ENCODE measurements at places on chromosomes 5 and 9.

DNA sequence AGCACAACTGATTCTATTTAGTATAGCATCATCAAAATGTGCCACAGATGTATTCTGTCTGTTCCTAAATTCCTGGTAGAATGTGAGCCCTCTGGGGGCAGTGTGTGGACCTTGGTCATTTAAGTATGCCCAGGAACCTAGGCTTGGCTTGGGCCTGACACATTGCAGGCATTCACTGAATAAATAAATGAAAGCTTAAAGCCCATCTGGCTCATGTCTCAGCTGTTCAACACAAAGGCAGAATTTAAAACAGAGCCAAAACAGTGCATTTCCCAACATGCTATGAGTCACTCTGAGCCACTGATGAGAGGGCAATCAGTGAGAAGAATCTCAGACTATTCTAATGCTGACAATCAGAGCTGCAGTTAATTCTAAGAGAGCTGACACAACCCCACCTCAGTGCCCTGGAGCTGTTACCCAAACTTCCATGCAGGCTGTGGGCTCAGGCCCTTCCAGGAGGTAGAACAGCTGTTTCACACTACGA is 8.1 kb downstream of the FAM193B start:
- peak; percentile 98 for DNase-seq

DNA sequence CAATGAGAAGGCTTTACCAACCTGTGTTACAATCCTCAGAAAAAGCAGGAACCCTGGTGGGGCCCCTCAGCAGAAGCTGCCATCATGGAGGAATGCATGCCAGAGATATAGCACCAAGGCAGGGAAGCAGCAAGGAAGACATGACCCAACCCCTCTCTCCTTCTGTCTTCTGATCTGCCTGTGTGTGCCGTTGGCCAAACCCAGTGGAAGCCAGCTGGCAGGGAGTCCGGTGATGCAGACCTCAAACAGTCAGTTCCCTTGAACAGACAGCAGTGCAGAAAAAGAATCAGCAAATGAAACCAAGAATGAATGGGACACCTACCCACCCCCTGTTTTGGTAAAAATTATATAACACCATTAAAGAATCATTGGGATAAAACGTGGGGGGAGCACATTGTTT is 234.2 kb downstream of the ZNF608 start:
- DNase-seq, result no peak

DNA sequence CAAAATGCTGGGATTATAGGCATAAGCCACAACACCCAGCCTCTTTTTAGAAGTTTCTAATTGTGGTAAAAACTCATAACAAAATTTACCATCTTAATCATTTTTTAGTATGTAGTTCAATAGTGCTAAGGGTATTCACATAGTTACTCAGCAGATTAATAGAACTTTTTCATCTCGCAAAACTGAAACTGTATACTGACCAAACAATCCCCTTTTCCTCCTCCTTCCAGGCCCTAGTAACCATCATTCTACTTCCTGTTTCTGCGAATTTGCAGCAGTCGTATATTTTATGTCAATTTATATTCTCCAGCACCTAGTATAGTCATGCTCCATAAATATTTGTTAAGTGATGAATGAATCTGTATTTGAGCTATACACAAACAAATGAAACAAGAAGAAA is 86.3 kb upstream of the ERBIN start:
- no peak for DNase-seq

DNA sequence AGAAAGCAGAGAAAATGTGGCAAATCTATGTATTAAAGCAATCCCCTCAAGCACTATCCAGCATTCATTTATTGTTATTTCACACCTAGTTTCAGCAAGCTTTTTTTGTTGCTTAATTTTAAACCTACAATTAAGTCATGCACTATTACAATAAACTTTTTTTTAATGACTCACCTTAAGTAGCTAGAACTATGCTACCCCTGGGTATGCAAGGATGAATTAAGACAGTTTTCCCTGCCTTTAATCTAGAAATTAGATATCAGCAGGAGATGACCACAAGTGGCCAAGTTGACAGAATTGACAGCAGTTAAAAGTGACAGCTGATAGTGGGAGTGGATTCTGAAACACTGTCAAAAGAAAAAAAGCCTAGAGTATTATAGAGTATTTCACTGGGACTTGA is 20.0 kb downstream of the ITGA1 start:
- no peak for DNase-seq

GRCh38 chr9:92716557-92716956 is 46.6 kb upstream of the IPPK start:
- peak; percentile 29 for DNase-seq

DNA sequence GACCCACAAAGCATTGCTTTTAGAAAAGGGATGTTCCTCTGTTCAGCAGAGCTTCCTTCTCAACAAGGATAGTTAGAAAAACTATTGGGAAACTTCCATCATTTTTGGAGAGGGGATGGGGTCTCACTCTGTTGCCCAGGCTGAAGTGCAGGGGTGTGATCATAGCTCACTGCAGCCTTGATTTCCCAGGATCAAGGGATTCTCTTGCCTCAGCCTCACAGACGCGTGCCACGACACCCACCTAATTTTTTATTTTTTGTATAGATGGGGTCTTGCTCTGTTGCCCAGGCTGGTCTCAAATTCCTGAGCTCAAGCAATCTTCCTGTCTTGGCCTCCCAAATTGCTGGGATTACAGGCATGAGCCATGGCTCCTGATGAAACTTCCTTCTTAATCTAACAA is 34.8 kb downstream of the PHAX start:
- DNase-seq, result no peak

- no peak for DNase-seq
Observed at GRCh38 chr5:173378727-173379126, 50.5 kb upstream of the STC2 start.

DNA sequence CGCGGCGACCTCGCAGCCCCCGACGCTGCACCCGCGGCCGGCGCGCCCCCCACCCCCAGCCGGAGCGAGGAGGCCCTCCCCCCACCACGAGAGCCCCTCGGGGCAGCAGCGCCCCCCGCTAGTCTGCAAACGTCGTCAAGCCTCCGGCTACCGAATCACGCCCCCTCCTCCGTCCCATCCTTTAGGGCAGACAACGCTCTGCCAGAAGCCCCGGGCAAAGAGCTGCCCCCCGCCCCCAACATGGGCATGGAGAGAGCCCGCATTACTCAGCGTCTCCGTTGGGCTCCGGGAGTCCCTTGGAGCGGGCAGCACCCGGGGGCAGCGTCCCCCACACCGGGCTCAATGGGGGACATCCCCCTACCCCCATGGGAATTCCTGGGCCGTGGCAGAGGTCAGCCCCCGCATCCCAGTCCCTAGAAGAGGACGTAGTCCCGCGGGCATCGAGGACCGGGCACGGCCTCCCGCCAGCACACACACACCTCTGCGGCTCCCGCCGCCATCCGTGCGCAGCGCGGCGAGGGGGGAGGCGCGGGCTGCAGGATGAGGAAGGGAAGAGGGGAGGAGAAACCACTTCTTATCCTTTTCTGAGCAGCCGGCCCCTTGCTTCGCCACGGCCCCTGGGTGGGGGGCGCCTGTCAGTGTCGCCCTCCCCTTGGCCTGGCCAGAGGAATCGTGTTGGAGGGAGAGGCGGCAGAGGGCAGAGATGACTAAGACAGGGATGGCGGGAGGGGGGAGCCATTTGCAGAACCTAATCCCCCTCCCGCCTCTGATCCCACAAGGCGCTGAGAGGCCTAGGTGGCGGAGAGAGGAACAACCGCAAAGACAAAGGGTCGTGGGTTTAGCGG is 750 bp downstream of the DNM1 start:
- DNase-seq, result peak; percentile 52

- no peak for DNase-seq
Observed at GRCh38 chr9:6237267-6237666, 21.7 kb downstream of the IL33 start.

GRCh38 chr5:25649628-25650265 is 1005.0 kb upstream of the CDH10 start:
- peak; percentile 6 for DNase-seq

DNA sequence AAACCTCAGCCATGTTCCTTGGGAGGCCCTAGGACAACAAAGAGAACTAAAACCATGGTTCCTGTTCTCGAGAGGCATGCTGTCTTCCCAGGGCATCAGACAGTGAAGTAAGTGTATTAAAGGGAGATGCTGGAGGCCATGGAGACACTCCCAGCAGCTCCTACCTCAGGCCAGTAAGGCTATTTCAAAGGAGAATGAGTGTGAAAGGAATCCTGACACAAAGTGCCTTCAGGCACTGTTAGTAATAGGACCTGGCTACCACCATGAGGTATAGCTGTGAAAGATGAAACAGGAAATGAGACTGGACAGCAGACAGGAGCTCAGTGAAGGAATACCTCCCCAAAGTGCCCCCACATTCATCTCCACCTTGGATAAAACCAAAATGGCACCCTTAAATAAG is 71.0 kb downstream of the FANCC start:
- DNase-seq, result no peak

DNA sequence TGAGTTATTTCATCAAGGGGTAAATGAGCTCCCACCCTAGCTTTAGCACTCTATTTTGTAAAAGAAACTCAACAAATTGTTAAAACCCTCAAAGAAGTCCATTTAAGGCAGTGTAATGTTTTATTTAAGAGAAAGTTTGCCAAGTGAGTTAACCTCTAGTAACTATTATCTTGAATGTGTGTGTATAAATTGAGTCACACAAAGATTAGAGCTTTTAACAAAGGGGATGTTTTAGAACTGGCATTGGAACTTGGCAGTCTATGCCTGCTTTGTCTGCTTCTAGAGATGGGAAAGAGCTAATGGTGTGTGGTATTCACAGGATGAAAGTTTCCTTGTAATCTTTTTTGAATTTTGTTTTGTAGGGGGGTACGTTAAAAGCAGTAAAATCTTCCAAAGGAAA is 33.2 kb downstream of the KDM3B start:
- DNase-seq, result no peak

GRCh38 chr9:31542384-31543055 is 841.9 kb upstream of the ACO1 start:
- DNase-seq, result peak; percentile 15

DNA sequence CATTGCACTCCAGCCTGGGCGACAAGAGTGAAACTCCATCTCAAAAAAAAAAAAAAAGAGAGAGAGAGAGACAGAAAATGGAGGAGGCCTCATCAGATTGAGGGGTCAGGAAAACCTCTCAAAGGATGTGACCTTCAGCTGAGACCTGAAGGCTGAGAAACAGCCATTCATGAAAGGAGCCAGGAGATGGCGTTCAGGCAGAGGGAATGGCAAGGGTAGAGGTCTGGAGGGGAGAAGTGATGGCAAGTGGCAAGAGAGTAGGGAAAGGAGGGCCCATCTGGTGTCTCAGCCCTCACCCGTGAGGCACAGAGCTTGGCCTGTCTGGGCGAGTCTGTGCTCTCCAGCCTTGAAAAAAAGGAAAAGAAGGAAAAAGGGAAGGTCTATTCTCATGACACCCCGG is 17.0 kb downstream of the CAMK2A start:
- peak; percentile 61 for DNase-seq

DNA sequence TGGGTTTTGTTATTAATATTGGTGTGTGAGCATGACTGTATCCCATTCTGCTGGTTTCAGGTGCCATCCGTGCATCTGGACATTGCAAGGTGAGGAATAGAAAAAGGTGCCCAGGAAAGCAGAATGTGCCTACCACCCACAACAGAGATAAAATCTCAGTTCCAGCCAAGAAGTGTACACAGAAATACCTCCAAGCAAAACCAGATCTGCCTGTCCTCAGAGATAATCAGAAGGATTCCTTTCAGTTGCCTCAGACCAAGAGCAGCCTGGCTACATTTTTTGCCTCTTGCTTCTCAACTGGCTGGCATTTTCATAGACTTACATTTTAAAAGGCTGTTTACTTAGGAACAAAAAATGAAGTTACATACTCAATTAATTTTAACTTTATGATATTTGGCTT is 12.1 kb upstream of the ABLIM3 start:
- DNase-seq, result no peak

DNA sequence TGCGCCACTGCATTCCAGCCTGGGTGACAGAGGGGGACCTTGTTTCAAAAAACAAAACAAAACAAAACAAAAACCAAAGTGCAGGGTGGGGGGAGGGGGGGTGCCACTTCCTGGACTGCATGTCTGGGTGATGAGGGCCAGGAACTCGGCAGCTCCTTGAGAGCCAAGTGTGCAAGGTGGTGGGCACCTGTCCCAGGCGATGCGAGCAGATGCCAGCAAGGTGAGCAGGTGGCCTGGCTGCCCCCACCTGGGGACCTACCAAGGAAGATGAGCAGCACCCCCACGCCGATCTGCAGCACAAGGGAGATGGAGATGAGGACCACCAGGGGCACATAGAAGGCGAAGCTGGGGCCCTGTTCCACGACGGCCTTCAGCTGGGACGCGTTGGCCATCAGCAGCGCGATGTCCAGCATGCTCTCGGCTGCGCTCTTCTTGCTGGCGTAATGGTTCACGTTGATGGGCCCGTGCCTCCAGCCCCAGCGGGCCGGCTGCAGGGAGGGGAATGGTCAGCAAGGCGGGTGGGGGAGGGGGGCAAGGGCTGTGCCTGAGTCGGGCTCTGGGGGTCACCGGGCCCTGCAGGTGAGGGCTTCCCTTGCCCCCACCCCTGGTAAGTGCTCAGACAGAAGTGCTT is 7.8 kb downstream of the NINJ1 start:
- no peak for DNase-seq

- no peak for DNase-seq
Observed at GRCh38 chr5:6950250-6950649, 237.0 kb downstream of the TENT4A start.

- peak; percentile 29 for DNase-seq
Observed at GRCh38 chr5:155833287-155833686, 493.7 kb upstream of the SGCD start.

DNA sequence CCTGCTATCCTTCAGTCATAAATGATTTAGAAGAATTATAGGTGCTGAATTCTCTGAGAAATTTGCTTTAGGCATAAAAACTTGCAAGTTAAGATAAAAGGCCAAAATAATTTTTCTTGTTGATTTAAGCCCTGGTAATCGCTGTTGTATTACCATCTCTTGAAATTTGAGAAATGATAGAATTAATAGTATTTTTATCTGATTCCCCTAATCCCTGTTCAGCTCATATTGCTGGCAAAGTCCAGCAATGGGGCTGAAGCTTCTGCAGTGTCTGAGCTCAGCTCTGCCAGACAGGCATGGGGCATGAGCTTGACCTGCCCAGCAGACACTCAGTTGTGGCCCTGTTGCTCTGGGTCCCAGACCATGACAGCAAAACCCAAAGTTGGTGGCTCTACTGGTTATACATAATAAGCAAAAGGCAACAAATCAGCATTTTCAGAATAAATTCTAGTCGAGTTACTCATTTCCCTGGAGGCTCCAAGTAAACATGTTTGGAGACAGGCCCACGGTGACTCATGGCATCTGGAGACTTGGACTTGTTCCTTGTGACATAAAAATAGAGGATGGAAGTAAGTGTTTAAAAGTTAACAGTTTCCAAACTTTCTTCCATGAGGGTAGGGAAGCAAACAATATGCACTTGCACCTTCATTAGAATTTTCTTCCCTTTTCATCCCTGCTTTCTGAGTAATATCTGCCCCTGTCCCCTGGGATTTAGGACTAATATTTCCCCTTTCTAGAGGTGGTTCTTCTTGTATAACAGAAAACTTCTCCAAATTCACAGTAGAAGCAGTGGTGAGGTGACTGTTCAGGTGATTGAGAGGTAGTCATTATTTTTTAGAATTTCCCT is 60.2 kb upstream of the SLC2A8 start:
- peak; percentile 97 for DNase-seq

DNA sequence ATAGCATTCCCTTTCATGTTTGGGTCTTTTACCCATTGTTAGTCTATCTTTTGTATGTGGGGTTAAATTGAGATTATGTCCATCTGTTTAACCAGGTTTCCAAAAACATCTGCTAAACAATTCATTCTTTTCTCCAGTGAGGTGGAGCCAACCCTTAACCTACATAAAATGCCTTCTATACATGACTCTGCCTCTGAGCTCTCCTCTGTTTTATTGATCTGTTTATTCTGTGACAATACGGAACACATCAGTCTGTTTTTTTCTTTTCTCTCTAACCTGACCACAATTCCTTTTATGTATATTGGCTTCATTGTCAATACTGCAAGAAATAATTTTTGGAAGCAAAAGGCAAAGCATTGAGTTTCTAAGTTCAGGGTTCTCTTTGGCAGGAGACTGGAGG is 9.9 kb upstream of the ARL15 start:
- DNase-seq, result no peak

Data from fibroblast of skin of right quadriceps (primary cell).